Left lung (tissue), 14 donors: ENCODE measurements at places on chromosomes 12 and 14. TPM values are rescaled to one million over a fixed set of nuclear protein-coding genes. Genes with fewer than 3 reads are reported as not detected.

GRCh38 chr12:129844662-129845220, 59.1 kb downstream of the TMEM132D start:
- H3K27me3 ChIP-seq, result no peaks in the 10 kb centered on the region
- H3K27ac ChIP-seq, result no peak overlapping the region
- H3K4me1 ChIP-seq, result no peaks in the 10 kb centered on the region
- DNase-seq, result no peak
- no peak overlapping the region for H3K4me3 ChIP-seq

DNA sequence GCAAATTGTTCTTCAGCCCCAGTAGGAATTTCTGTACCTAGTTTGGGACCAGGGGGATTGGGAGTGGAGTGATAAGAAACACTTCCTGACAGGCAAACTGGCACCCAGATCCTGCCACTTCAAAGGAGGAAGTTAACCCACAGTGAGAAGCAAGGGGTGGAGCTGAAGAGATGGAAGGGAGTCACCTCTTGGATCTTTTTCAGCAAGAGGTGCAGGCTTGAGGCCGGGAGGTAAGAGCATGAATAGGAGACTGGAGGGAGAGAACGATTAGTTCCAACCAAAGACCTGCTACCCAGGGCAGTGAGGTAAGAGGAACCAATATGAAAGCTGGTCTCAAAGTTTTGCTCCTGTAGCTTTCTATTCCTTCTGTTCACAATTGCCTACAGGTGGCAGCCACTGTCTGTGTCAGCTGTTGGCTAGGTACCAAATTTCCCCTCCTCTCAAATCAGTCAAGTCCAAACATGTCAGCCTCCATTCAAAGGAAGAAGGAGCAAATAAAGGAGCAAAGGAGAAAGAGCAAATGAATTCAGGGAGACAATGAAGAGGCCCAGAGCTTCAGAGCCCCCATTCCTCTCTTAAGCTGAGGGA, 14.9 kb upstream of the TAC3 start:
- peaks cover 4% of the 10 kb centered on the region for H3K4me1 ChIP-seq
- H3K27me3 ChIP-seq, result no peaks in the 10 kb centered on the region
- no peak overlapping the region for H3K27ac ChIP-seq

DNA sequence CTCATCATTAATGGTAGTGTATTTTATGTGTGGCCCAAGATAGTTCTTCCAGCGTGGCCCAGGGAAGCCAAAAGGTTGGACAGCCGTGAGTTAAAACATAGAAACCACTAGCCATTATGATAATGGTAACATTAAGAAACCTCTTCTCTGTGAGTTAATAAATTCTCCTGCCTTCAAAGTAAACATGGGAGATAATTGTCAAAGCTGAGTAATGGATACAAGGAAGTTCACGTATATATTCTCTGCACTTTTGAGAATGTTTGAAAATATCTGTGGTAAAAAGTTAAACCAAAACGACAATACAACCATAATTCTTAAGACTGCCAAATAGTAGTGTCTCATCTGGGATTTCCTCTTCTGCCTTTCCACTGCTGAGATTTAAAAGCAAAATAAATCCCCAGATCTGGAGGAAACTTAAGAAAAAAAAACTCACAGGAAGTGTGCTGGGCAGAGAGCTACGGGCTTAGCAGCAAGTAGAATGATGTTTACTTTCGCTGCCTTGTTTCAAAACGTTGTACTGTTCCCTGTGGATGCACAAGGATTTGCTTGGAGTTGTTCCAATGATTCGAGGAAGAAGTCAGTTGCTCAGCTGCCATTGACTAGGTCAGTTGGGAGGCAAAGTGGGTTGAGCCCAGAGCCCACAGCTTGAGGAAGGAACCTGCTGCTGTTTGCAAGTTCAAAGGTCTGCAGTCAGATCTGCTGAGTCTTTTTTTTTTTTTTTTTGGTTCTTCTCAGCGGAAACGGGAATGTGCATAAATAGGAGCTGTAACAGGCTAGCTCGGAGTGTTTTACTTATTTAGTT, 1.7 kb downstream of the TPCN1 start:
- peak; percentile 88 for DNase-seq
- H3K27me3 ChIP-seq, result no peaks in the 10 kb centered on the region
- peaks cover 59% of the 10 kb centered on the region for H3K4me1 ChIP-seq
- peaks cover 11% of the 10 kb centered on the region for H3K36me3 ChIP-seq
- H3K27ac ChIP-seq, result peak overlapping the region; percentile 87

GRCh38 chr14:60061371-60061770, 30.4 kb upstream of the PCNX4 start:
- H3K4me1 ChIP-seq, result no peaks in the 10 kb centered on the region
- DNase-seq, result no peak
- no peak overlapping the region for H3K4me3 ChIP-seq
- H3K27me3 ChIP-seq, result no peaks in the 10 kb centered on the region

The CYP27B1 gene
- total RNA-seq, result 4.7 TPM

- H3K36me3 ChIP-seq, result no peaks in the 10 kb centered on the region
- no peak for DNase-seq
- H3K4me1 ChIP-seq, result no peaks in the 10 kb centered on the region
- H3K27me3 ChIP-seq, result no peaks in the 10 kb centered on the region
- H3K27ac ChIP-seq, result no peak overlapping the region
These were observed 45.8 kb upstream of the P2RX7 start for GRCh38 chr12:121086781-121087295.

- peak overlapping the region; percentile 79 for H3K4me3 ChIP-seq
- peak; percentile 29 for DNase-seq
- H3K36me3 ChIP-seq, result no peaks in the 10 kb centered on the region
These were observed 518 bp downstream of the GSKIP start for GRCh38 chr14:96363751-96364336.

DNA sequence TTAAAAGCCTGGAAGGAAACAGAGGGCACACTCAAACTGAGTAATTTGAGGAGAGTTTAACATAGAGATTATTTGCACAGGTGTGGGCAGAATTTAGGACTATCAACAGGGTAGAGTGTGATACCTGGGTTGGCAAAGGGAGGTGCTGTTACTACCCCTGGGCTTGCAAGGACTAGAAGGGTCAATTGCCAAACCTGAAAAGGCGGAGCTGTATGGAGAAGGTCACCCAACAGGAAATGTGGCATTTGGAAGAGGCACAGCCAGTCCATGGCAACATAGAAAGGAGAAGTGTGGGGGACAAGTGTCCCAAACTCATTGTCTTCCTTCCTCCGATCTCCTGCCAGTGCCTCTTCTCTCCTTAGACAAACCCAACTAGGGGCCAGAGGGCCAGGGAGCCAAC, 21.6 kb upstream of the MED13L start:
- no peak for DNase-seq
- no peak overlapping the region for H3K4me3 ChIP-seq
- no peaks in the 10 kb centered on the region for H3K36me3 ChIP-seq

DNA sequence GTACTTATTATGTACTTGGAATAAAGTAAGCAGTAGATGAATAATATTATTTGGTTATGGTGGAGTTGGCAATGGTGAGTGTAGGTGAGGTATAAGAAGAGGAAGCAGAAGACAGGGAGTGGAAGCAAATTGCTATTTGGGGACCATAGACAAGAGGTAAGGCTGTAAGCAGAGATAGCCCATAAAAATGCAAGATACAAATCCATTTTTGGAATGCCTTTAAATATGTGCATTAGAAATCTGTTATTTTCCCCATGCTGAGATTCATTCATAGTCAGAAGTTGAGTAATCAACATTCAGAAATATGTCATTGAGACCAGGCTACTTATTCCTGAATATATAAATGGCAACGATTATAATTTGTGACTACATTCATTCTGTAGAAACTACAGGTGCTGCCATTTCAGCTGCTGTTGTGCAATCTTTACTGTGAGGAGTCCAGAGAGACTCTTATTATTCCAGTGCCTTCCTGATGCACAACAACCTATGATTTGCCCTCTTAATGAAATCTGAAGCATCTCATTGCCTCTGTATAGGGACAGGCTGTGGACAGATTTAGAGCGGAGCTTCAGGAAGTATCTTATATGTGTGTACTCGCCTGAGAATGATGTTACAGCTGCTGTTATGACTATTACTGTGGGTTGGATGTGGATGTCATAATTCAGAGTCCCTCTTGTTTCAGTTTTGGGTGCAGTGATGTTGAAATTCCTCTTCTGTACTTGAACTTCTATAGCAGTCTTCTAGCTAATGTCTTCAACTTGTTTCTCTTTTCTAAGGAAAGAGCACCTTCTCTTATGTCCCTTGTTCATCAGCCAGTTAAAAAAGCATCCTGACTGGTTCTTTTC, 173.8 kb downstream of the NAV3 start:
- no peaks in the 10 kb centered on the region for H3K4me1 ChIP-seq
- no peaks in the 10 kb centered on the region for H3K27me3 ChIP-seq
- no peak for DNase-seq
- no peaks in the 10 kb centered on the region for H3K36me3 ChIP-seq
- H3K27ac ChIP-seq, result no peak overlapping the region

GRCh38 chr12:42468921-42469320, 120.6 kb downstream of the PRICKLE1 start:
- peaks cover 18% of the 10 kb centered on the region for H3K4me1 ChIP-seq
- H3K27me3 ChIP-seq, result no peaks in the 10 kb centered on the region
- no peak overlapping the region for H3K27ac ChIP-seq
- peaks cover 38% of the 10 kb centered on the region for H3K36me3 ChIP-seq

The CRACR2A gene
- total RNA-seq, result 3.6 TPM
